ENCODE measurements at places on chromosomes 13 and 19.

GRCh38 chr19:35153701-35154524, 622 bp upstream of the FXYD5 start:
- DNase-seq = peak; percentile 70

- peak; percentile 47 for DNase-seq
Measured at GRCh38 chr19:54266133-54266532, 9.1 kb upstream of the LILRB5 start.

DNA sequence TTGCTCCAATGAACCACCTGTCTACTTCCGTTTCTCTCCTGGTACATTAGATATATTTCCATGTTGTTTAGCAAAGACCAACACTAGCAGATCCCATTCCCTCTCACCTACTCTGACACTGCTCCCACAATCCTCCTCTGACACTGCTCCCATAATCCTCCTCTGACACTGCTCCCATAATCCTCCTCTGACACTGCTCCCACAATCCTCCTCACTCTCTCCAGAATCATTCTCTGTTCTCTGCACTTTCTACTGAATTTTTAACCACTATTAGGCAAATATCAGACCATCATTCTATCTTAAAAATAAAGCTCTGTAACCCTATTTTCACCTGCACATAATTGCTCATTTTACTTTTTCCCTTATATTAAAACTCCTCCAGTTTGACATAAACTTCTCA, 578.5 kb upstream of the PCDH20 start:
- no peak for DNase-seq

DNA sequence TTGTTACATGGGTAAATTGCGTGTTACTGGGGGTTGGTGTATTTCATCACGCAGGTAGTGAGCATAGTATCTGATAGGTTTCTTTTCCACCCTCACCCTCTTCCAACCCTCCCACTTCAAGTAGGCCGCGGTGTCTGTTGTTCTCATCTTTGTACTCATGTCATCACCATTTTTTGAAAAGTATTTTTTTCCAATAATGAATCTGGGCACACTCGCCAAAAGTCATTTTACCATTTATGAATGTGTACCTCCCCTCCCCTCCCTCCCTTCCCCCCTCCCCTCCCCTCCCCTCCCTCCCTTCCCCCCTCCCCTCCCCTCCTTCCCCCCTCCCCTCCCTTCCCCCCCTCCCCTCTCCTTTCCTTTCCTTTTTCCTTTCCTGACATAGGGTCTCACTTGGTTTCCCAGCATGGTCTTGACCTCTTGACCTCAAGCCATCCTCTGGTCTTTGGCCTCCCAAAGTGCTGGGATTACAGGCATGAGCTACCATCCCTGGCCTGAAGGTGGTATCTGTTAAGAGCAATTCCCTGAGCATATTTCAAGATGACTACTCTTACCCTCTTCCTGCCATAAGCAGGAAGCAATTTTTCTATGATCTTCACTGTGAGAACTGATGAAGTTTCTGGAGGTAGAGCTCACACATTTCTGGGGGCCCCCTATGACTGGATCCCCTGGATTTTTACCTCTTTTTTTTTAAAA, 15.7 kb downstream of the ZNF627 start:
- no peak for DNase-seq

DNA sequence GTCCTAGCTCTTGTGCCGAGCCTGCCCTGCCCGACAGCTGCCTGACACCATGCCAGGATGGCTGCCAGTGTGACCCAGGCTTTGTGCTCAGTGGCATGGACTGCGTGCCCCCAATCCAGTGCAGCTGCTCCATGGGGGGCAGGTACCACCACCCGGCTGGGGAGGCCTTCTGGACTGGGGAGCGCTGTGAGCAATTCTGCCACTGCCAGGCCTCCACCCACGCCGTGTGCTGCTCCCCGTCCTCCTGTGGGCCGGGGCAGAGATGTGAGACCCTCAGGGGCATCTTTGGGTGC, 9.4 kb upstream of the FXYD3 start:
- no peak for DNase-seq

DNA sequence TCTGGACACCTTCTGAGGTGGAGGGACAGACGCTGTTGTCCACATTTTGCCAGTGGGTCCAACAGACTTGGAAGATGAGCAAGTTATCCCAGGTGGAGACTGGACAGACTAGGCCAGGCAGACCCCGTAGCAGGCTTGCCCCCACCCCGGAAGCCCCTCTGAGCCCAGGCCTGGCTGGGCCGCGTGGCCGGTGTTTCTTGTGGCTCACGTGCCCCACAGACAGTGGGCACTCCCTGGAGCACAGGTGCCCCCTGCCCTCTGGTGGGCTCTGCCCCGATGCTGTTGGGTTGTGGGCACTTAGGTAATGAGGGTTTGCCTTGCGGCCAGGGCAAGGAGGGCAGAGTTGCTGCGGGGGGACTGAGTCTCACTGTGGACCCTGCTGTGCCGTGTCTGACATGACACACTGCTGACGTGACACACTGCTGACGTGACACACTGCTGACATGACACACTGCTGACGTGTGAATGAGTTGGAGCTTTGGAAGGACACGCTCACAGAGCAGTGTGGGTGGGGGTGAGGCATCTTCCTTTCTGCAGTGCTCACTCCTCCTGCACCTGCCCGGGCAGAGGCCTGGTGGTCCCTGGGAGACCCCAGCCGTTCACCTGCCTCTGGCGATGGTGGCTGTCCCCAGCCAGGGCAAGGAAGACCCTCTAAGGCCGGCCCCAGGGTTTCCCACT, 25.1 kb downstream of the DOT1L start:
- no peak for DNase-seq

- peak; percentile 55 for DNase-seq
Measured at GRCh38 chr19:49133621-49134454, 14.5 kb downstream of the PPFIA3 start.

GRCh38 chr13:33541962-33542308, 256.4 kb upstream of the STARD13 start:
- DNase-seq = no peak

DNA sequence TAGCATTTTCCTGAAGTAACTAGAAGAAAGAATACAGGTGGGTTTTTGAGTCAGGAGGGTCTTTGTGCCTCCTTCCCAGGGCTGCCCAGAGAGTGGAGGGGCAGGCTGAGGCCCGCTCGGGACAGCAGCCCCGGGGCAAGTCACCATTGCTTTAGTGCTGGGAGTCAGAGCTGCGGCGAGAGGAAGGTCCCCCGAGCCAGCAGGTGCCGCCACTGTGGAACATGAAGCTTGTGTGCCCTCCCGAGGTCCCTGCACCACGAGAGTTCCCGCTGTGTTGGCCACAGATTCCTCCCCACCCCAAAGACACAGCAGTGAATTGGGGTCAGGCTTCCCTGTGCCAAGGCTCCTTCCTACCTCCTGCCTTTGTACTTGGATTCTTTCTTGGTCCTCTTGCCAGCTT, 50.9 kb upstream of the TEX29 start:
- DNase-seq = no peak

DNA sequence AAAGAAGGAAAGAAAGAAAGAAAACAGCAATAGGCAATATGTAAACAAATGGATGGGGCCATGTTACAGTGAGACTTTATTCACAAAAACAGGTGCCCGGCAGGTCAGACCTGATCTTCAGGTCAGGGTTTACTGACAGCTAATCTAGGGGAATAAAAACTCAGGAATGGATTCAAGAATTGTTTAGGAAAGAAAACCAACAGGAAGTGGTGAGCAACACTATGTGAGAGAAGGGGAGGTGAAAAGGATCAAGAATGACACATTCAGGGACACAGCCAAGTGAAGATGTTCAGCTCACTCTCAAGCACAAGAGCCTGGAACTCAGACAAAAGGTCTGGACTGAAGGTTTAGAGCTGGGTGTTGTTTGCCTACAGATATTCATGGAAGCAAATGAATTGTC, 244.5 kb downstream of the EFNB2 start:
- no peak for DNase-seq

DNA sequence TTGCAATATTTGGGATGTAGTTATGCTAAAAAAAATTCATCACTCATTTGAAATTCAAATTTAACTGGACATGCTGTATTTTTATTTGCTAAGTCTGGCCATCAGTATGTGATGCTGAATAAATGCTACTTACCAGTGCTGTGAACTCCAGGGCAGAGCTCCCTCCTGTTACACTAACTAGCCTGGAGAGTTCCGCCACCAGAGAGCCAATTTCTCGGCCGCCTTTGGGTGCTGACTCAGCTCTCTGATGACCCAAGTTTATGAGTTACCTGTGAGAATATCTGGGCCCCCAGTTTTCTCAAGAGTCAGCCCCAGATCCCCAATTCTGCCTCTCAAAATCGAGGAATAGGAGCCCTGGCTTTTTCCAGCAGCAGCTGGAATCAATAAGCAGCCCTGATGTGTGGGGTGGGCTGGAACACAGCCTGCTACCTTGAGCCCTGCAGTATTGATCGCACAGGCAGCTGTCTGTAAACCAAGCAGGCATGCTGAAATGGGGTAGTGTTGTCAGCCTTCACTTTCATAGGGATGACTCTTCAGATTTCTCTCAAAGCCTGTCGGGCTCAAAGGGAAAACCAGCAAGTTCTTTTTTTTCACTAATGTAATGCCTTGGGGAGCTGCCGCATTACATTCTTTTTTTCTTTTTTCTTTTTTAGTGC, 113.7 kb downstream of the DNAJC15 start:
- no peak for DNase-seq

DNA sequence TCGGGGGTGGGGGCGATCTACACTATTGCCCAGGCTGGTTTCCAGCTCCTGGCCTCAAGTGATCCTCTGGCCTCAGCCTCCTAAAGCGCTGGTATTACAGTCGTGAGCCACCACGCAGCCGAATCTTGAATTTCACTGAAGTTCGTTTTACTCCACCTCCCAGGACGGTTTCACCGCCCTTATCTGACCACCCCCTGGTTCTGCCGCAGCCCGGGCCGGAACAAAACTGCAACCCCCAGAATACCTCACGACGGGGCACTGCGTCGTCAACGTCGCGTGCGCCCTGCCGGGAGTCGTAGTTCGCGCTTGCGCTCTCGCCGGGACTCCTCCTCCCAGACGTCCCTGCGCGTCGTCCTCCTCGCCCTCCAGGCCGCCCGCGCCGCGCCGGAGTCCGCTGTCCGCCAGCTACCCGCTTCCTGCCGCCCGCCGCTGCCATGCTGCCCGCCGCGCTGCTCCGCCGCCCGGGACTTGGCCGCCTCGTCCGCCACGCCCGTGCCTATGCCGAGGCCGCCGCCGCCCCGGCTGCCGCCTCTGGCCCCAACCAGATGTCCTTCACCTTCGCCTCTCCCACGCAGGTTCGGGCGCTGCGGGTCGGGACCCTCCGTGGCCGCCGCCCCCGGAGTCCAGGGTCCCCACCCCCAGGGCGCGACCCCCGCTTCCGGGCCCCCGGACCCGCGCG, at the start of gene ATP5F1D:
ATP5F1D (plus strand) TSS at position 335 of the 679 bp plus-strand sequence; CDS start at position 435, 100 bp downstream.
- peak; percentile 90 for DNase-seq

DNA sequence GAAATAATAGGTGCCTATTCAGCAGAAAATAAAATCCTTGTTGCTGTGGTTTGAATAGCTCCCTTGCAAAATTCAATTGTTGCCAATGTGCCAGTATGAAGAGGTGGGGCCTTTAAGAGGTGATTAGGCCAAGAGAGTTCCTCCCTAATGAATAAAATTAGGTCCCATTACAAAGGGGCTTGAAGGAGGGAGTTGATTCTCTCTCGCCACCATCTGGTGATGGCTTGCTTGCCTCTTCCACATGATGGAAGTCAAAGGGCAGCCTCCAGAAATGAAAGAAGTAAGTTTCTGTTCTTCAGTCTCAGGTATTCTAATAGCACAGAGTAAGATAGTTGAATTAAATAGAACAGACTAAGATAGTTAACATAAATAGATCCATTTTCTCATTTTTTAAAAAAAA, 3.0 kb upstream of the EEF1AKMT1 start:
- DNase-seq = no peak

DNA sequence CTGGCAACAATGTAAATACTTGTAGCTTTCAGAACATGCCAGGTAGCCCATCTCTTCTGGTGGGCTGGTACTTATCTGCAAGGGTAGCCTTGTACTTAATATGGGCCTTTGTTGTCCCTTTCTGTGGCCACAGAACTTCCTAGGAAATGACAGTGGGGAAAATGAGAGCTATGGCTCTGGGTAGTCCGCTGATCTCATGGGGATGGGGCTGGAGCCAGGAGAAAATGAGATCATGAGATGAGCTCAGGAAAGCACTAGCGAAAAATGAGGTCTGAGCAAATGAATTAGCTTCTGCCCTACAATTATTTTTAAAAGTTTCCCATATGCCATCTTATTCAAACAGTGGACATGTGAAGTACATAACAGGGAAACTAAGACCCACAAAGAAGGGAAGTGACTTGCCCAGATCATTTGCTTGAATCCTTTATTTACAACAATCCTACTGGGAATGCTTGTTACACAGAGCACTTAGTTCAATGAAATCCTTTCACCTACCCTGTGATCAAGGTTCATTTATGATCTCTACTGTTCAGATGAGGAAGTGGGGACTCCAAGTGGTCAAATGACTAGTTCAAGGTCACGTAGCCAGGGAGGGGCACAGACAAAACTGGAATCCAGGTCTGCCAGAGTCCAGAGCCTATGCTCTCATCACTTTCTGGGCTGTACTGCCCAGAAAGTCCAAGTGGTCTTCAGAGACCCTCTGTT, 87.1 kb downstream of the PTPRS start:
- no peak for DNase-seq

GRCh38 chr13:92802776-92803175, 423.8 kb upstream of the GPC6 start:
- no peak for DNase-seq

GRCh38 chr19:15436012-15436825, 13.5 kb downstream of the WIZ start:
- no peak for DNase-seq

GRCh38 chr13:71873418-71874247, 6.6 kb upstream of the DACH1 start:
- no peak for DNase-seq

GRCh38 chr19:31085125-31085524, 264.1 kb downstream of the TSHZ3 start:
- no peak for DNase-seq

All from stimulated activated CD4-positive, alpha-beta T cell treated with anti-CD3 and anti-CD28 coated beads, Interleukin-1b, Interleukin-23, amount 100 ng/mL, for 4 hours (primary cell).